GM23338 (cell line): ENCODE measurements at places on chromosomes 1 and 21.
A peak's percentile ranks its signal among the peaks of the same experiment; 100 is the strongest.

GRCh38 chr21:36080386-36080785, 10.6 kb downstream of the CBR1 start:
- no peak for DNase-seq

- no peak for DNase-seq
Measured at GRCh38 chr1:181335631-181336030, 147.7 kb upstream of the CACNA1E start.

- peak; percentile 63 for DNase-seq
Measured at GRCh38 chr1:18511149-18511873, 30.6 kb downstream of the KLHDC7A start.

GRCh38 chr1:67615886-67616285, 69.1 kb upstream of the GADD45A start:
- no peak for DNase-seq

GRCh38 chr1:109193653-109194590, 19.8 kb upstream of the SARS1 start:
- peak; percentile 69 for DNase-seq

DNA sequence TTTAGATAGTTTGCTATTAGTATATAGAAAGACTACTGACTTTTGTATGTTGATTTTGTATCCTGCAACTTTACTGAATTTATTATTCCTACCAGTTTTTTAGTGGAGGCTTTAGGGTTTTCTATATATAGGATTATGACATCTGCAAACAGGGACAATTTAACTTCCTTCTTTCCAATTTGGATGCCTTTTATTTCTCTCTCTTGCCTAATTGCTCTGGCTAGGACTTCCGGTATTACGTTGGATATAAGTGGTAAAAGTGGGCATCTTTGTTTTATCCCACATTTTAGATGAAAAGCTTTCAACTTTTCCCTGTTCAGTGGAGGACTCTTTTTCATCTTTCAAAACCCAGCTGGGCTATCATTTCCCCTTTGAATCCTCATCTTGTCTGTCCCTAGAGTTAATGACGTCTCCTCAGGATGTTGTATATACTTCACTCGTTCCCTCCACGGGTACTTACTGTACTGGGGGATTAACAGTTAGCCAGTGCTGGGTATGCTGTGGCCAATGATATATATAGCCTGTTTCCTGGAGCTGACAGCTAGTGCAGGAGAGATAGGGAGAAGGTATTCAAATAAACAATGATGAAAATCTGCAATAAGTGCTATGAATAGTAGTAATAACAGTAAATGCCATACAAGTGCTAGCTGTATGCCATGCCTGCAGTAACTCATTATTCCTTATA, 9.8 kb downstream of the ACOT11 start:
- no peak for DNase-seq

- peak; percentile 22 for DNase-seq
Measured at GRCh38 chr1:20178634-20179370, 7.1 kb upstream of the UBXN10 start.

- no peak for DNase-seq
Measured at GRCh38 chr21:20998456-20998789, 214 bp downstream of the NCAM2 start.

DNA sequence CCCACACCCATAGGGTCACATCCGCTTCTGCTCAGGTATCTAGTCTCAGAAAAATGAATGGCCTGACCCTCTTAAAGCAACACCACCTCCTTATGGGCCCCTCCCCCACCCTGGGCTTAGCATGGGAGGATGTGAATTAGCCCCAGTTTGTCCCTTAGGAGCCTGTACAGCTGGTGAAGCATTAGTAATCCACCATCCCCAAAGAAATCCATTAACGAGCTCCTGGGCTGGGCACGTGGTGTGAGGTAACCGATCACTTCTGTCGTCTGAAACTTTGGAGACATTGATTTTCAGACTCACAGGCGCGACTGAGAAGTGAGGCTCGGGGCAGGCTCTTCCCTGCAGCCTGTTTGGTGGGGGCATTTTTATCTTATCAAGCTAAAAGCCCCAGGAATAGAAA, 10.5 kb downstream of the RASSF5 start:
- DNase-seq, result no peak

DNA sequence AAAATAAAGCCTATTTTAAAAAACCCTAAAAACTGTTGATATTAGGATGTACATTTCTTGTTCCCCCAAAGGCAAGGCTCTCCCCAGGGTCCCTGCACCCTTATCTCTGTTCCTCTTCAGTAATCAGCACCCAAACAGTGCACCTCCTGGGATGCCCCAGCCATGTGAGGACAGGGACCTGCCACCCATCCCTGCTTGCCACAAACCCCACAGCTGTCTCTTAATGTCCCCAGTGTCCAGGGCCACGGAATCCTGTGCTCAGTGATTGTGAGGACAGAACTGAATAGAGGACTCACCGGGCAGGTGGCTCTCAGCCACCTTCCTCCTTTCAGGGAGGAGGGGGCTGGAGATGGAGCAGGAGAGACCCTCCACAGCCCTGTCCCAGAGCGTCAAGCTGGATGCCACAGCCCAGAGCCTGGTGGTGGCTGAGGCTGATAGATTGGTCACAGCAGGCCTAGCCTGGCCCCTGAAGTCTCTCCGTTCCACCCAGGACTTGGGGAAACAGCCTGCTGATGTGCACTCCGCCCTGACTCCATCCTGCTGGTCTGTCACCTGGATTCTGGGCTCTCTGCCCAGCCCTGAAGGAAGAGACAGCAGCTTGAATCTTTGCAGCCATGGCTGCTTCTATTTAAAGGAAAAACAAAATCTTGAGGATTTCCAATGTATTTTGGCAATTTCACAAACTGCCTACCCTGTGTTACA, 23.1 kb downstream of the RNF187 start:
- DNase-seq, result no peak
